NCI-H526 treated with DMSO at 0.1 percent for 48 hours (cell line): ENCODE measurements at places on chromosomes 6 and 20.

DNA sequence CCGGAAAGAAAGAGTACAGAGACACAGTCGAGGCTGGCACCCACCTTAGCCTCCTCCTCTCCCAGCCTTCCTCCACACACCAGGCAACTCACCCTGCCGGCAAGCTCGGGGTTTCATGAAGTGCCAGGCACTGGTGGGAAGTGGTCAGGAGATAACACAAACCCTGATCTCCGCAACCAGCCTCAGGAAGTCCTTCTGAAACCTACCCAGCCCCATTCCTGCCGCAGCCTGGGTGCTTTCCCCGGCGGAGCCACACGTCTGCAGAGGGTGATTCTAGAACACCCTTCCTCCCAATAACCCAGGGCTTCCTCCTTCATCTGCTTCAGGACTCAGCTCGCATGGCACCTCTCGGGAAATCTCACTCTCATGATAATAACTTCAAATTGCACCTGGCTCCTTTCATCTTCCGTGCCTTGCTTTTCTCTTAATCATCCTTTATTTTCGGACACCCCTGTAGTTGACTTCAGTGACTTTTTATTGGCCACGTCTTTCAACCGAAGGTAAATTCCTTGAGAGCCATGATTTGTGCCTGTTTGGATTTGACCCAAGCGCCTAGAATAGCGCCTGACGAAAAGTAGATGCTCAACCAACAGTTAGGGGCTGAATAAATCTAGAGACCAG is 8.7 kb upstream of the HLA-E start:
- DNase-seq = no peak

DNA sequence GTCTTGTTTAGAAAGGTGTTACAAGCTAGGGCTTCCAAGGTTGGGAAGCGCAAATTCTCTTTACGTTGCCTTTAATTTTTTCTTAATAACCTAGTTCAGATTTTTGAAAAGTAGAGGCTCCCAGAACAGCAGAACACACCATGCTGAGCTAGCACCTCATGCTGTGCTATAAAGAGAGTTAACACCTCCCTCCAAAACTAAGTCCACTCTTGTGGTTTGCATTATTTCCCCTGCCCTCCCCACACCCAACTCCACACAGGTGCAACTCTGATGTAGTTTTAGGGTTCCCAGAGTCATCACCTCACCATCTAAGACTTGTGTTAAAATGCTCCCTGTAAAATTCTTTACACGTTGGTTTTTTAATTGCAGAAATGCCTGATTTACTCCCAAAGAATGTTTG is 459.4 kb upstream of the JARID2 start:
- no peak for DNase-seq

DNA sequence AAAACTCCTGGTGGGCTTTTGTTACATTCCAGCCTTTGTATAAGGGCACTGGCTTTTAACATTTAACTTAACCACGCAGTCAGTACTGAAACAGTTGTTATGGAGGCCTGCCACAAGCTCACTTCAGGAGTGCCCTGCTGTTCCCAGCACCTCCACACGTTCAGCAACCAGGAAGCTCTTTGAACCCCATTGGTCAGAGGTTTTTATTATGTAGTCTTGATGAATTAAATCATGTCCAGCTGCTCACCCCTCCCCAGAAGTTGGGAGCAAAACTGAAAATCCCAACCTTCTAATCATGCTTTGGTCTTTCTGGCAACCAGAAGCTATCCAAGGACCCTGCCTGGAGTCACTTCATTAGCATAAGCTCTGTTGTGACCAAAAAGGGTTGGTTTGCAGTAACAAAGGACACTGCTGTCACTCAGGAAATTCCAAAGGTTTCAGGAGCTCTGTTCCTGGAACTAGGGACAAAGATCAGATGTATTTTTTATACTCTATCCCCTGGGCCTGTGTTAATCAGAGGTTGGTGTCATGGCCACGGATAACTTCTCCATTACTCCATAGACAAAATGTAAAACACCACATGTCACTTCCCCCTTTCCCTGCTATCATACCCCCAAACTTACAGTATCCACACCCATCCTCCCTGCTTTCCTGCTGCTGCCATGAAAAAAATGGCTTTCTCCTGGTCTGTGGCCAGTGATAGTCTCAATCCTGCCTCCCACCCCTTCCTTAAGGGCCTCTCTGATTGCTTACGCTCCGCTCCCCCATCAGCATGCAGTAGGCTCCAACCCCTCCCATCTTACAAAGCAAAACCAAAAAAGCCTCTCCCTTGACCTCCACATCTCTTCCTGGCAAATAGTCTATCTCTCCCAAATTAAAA is 3.1 kb downstream of the ARMC12 start:
- DNase-seq = no peak

GRCh38 chr6:56101141-56101553 is 146.2 kb downstream of the COL21A1 start:
- DNase-seq = no peak

- DNase-seq = no peak
Measured at GRCh38 chr20:20483328-20483727, 115.4 kb downstream of the INSM1 start.

- DNase-seq = no peak
Measured at GRCh38 chr20:18672834-18673233, 85.0 kb downstream of the DTD1 start.

DNA sequence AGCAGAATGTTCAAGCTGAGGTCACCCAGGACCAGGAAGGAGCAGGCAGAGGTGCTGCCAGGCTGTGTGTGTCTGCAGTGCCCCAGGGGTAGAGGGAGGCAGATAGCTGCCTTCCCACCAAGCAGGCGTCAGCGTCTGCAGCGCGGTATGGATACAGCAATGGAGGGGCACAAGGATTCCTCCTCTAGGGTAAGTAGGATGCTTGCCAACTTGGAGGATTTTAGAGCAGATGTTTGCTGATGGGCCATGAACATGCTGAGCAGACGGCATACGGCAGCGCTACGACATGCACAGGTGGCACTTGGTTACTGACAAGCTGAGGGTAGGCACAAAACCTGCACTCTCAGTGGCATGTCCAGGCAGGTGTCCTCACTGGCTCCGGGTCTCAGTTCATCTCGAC is 48.1 kb downstream of the PSMG4 start:
- DNase-seq = no peak

DNA sequence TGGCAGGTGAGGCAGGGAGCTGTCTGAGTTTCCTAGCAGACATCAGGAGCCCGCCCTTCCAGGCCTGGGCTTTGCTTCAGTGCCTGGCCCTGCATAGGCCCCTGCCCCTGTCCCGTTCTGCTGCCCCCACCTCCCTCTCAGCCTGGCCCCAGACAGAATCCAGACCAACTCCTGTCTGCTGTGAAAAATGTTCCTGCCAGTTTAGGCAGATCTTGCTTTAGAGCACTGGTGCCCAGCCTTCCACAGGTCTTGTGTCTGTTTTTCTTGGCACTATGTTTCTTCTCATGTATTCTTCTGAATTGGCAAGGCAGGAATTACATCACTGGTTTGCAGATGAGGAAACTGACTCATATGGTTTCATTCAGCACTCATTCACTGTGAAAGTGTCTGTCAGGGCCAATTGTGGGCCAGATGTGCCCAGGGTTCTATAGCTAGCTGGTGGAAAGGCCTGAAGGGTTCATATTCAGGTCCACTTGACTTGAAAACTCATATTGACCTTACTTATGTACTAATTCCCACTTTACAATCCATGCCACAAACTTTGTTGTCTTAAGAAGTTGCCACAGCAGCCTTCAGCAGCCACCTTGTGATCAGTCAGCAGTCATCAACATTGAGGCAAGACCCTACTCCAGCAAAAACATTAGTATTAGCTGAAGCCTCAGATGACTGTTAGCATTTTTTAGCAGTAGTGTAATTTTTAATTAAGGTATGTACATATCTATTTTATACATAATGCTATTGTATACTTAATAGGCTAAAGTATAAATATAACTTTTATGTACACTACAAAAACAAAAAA is 40.5 kb downstream of the HLA-F start:
- no peak for DNase-seq

DNA sequence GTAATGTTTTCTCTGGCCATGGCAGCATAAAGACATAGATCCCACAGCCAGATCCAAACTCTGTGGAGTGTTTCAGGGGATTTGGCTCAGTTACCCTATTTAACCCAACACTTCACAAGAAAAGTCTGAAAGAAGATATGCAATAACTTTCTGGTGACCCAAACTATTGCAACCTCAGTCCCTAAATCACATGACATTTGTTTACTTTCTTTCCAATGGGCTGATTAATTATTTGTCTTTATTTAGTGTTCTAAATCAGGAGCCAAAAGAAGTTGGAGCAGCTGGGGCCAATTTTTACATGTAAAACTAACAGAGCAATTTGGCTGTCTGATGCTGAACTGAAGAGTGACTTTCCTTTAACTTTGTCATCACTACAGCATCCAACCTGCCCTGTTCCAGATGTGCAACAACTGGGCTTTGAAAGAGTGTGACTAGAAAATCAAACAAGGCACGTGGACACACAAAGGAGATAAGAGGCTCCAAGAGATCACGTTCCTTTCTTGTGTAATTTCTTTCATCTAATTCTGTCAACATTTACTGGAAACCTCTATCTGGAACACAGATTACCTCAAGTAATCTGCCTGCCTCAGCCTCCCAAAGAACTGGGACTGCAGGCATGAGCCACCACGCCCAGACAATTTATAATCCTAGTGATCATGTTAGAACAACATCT is 90.8 kb downstream of the TRMT11 start:
- DNase-seq = no peak

DNA sequence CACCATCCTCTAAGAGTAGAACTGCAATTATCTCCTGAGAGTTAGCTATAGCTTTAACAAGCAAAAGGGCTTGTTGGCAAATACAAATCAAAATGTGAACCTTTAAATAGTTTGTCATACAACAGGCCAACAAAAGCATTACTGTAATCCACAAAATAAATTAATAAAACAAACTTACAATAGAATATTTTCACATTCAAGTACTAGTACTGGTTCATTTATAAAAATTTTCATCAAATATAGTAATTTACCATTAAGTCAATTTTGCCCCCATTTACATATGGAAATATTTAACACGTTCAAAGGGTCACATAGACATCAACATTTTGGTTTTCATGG is 9.4 kb downstream of the RBM39 start:
- DNase-seq = no peak
